NCI-H2171 (cell line): ENCODE measurements at places on chromosomes 3 and 15.
A peak's percentile ranks its signal among the peaks of the same experiment; 100 is the strongest.

DNA sequence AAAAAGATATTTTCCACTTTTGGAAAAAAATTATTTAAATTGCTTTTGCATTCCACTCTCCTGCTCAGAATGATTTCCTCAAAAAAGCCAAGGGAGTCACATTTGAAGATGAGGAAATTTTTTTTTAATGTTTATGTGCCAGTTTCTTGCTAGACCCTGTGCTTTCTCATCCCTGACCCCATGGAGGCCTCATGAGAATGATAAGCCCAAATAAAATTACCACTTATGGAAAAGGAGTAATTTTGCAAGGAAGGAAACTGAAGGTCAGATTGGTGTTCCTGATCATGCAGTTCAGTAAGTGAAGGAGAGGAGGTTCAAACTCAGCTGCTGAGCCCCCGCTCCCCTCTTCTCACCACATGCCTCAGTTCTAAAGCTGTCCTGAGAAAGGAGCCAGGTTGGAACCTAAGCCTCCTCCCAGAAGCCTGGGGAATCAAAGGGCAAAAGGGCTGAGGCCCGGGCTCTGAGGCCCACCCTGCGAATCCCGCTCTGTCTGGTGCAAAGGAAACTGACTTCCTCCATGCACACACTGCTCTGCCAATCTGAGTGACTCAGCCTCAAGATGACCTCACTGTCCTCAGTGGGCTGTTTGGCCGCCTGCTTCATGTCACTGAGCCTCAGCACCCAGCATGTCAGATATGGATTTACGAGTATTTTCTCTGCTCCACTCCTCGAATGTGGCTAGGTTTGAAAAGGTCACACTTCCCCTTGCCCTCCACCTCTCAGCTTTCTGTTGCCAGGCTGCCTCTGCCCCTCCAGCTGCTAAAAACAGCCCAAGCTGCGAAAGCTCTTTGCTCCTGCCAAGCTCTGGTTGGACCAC lies 56.9 kb upstream of the FLNB start:
- no peak for DNase-seq

DNA sequence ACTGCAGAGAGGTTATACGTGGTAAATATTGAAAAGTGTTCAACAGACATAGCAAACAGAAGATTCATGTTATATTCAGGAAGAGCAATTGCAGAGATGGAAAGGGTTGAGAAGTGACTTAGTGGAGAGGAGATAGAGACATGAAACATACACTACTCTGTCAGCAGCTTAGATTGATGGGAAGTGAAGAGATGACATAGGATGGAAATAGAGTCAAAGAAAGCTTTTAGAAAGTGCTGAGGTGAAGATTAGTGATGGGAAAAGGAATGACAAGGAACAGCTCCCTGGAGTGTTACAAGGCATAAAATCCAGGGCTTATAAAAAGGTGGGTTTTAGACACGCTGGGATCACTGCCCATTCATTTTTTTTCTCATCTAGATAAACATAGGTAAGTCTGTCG lies 17.2 kb upstream of the GOLIM4 start:
- DNase-seq = no peak

- DNase-seq = no peak
Observed at GRCh38 chr15:70236341-70237086, 138.8 kb upstream of the TLE3 start.

GRCh38 chr3:116124166-116124565 lies 321.1 kb downstream of the LSAMP start:
- no peak for DNase-seq

- no peak for DNase-seq
Observed at GRCh38 chr3:108818404-108818803, 4.2 kb upstream of the TRAT1 start.

- no peak for DNase-seq
Observed at GRCh38 chr3:13800064-13800463, 79.8 kb downstream of the WNT7A start.

- DNase-seq = no peak
Observed at GRCh38 chr15:60972866-60973265, 256.2 kb downstream of the RORA start.

- DNase-seq = no peak
Observed at GRCh38 chr3:148084931-148085330, 612.8 kb upstream of the AGTR1 start.

GRCh38 chr15:22973987-22974386 lies 6.2 kb downstream of the CYFIP1 start:
- DNase-seq = no peak

DNA sequence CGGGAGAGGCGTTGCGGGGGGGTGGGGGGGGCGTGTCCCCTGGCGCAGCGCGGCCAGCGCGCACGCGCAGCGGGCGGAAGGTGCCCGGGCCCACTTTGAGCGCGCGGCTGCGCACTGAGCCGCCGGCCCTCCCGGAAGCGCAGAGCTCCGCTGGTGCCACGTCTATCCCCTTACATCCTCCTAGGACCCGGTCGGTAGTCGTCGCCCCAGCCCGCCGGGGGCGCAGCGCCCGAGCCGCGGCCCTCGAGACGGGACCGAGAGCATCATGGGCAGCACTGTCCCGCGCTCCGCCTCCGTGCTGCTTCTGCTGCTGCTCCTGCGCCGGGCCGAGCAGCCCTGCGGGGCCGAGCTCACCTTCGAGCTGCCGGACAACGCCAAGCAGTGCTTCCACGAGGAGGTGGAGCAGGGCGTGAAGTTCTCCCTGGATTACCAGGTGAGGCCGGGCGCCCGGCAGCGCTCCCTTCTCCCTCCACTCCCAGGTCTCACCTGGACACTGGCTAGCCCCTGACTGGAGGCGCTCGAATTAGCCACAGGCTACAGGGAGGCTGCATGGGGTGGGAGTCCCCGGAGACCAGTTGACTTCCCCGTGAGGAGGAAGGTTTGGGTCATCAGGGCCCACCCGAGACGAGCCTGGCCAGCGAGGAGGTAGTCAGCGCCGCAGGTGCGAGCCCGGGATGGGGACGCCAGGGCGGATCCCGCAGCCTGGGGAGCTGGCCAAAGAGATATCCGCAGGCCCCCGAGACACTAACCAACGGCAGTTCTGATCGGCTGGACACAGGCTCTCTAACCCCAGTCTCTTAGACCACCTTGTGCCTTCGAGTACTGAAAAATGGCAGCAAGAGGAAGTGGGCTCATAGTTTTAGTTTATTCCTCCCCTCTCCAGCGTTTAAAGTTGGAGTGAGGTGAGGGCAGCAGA lies at the start of gene TMED3:
Gene TMED3, plus strand, starts transcription at position 128 of the 916 bp plus-strand sequence. Its CDS starts 138 bp downstream, at position 266.
- DNase-seq = peak; percentile 87

DNA sequence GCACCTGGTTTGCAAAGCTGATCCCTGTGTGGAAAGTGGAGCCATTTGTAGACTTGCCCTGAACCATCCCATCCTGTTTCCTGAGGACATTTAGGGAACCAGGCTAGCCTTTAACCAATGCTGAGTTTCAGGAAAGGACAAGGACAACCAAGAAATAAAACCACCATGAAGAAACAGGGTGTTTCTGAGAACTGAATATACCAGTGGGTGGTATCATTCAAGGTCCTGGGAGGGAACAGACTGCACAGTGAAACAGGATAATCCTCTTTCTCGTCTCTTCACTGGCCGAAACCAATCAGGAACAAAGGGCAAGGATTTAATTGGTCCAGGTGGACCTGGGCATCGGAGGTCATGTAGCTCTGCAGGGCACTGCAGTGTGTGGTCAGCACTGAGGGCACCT lies 21.8 kb downstream of the ZNF860 start:
- DNase-seq = no peak

- no peak for DNase-seq
Observed at GRCh38 chr3:129688271-129688895, 81.9 kb upstream of the PLXND1 start.

- DNase-seq = no peak
Observed at GRCh38 chr3:110680450-110680849, 391.2 kb upstream of the NECTIN3 start.
